ENCODE measurements at places on chromosomes 6 and 20.

DNA sequence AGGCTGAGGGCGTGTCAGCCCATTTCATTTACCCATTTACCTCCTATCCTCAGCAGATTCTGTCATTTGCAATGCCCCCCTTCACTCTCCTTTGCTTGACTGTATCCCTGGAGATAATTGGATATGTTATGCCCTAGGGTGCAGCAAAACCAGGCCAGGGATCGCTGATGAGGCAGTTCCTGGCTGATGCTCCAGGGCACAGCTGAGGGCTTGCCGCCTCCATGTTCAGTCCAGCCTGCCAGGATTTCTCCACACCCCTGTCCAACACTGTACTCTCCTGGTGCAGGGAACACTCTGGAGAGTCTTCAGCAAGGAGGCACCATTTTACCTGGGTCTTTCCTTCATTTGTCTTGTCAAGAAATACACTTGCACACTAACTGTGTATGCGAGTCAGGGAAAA, 532.1 kb upstream of the CHD6 start:
- no peak for DNase-seq

- DNase-seq, result no peak
Measured at GRCh38 chr20:49037962-49038387, 8.1 kb upstream of the CSE1L start.

DNA sequence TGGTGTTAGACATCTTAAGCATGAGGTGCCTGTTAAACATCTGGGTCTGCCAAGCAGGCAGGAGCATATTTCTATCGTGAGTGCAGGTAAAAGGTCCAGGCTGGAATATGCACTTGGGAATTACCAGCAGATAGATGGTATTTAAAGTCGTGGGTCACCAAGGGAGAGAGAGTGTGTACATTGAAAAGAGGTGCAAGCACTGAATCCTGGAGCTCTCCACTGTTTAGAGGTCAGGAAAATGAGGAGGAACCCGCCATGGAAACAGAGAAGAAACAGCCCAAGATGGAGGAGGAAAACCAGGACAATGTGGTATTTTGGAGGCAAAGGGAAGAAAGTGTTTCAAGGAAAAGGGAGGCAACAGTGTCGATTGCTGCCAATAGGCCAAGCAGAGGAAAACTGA, 46.4 kb downstream of the TNFRSF21 start:
- DNase-seq, result no peak

GRCh38 chr6:43334466-43335095, 26.0 kb upstream of the CRIP3 start:
- no peak for DNase-seq

- DNase-seq, result no peak
Measured at GRCh38 chr6:106804346-106805335, 169.9 kb downstream of the CD24 start.

DNA sequence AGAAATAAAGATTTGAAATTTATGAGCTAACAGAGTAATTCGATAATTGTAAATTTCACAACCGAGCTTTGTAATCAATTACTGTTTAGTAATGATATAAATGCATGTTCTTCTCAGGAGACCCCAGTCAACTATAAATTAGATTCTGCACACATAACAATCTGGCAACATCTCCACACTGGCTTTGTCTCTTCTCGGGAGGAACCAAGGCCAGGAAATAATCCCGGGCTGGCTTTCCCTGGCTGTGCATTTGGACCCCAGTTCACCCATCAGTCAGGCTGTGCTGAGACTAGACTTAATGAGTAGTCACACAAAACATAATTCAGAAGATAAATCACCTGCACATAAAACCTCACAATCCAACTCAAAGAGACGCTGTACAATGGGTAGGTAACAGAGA, 65.5 kb downstream of the PTPRT start:
- no peak for DNase-seq
